RPMI8226 (cell line): ENCODE measurements at places on chromosomes 5 and 9.

DNA sequence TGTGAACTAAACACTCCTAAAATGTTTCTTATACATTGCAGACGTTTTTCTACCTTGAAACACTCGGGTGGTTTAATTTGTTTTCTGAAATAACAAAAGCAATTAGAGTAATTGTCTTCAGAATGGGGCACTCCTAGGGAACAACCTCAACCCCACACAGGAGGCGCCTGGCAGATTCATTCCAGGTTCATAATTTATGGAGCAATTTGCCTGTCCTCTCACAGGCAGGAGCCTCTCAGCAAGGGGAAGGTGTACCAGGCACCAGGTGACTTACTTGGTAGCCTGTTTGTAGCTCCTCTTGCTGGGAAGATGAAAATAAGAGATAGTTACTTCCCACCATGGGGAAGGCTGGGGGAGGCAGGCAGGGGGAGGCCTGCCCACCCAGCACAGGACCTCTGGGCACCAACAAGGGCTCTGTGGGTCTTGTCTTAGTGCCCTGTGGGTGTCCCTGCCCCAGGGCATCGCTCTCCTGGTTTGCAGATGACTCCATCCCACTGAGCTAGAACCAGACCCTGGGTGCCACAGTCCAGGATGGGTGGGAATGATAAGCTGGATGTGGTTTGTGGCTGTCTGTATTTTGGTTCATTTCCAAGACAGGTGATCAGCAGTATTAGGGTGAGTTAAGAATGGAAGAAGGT, 144.4 kb downstream of the FSTL4 start:
- DNase-seq: no peak

DNA sequence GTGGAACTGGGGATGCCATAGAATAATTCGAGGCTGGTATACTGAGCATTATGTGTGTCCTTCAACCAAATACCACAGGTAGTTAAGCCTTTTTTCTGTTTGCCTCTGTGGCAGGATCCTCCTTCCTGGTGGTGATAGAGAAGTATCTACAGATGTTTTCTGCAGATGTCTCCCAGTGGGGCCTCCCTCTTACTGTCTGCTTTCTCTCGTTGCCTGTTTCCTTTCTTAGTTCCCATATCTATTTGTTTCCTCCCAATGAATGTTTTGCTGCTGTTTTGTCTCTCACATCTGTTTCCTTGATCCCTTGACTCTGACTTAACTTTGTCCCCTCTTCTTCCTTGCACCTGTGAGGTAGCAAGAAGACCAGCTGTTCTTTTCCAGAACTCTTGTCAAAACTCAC, 130.9 kb upstream of the NUDT12 start:
- no peak for DNase-seq

DNA sequence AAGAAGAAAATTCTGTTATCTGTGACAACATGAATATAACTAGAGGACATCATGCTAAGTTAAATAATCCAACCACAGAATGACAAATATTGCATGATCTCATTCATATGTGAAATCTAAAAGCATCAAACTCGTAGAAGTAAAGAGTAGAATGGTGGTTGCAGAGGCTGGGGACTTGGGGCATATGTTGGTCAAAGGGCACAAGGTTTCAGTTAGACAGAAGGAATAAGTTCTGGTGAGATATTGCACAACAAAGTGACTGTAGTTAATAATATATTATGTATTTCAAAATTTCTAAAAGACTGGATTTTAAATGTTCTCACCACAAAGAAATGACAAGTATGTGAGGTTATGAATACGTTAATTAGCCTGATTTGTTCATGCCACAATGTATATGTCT, 24.8 kb downstream of the GRIA1 start:
- DNase-seq: no peak

- DNase-seq: no peak
Measured at GRCh38 chr5:160042671-160043070, 33.7 kb downstream of the TTC1 start.

GRCh38 chr9:70852711-70853240, 268.6 kb downstream of the TRPM3 start:
- no peak for DNase-seq

DNA sequence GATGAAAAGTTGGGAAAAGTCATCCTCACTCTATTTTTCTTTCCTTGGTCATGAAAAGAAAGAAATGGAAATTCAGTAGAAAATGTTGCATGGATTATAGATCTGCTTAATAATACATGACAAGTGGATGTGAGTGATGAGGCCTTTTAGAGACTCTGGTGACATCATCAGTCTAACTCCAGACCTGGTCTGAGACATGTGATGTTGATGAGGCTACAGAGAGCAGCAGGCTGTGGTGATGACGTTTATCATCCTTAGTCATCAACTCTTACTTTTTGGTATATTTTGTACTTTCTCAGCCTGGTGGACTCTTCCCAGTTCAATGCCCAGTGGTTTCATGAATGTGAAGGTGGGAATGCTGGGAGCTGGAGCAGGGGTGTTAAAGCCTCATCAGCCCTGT, 116.4 kb downstream of the TTLL11 start:
- no peak for DNase-seq

DNA sequence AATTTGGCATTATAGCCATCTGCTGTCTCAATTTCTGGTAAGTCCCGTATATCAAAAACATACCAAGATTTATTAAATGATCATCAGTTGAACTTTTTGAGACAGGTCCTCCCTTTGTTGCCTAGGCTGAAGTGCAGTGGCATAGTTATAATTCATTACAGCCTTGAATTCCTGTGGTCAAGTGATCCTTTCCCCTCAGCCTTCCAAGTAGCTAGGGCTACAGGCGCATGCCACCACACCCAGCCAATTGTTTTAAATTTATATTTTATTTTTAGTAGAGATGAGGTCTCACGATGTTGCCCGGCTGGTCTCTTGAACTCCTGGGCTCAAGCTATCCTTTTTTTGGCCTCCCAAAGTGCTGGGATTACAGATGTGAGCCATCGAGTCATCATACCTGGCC, 418.9 kb downstream of the ARHGEF28 start:
- DNase-seq: no peak

- no peak for DNase-seq
Measured at GRCh38 chr9:76557674-76558225, 98.8 kb downstream of the GCNT1 start.

- DNase-seq: peak; percentile 55
Measured at GRCh38 chr5:171207256-171207847, 101.7 kb upstream of the TLX3 start.

- DNase-seq: no peak
Measured at GRCh38 chr9:91421128-91421765, 2.4 kb downstream of the NFIL3 start.

DNA sequence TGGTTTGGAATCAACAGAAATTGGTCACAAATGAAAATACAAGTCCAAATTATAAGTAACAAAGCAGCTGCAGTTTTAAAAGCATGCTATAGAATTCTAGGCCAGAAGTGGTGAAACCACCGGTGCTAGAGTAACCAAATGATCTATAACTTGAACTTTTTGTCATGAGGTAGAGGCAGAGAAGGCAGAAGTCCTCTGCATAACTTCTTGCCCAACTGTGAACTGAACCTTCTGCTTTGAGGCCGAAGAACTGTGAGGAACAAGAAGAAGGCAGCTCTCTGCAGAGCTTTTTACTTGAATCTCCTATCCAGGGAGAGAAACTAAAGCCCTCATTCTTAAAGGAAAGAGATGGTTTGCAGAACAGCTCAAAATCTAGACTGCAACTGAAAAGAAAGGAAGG, 36.2 kb upstream of the TENT2 start:
- no peak for DNase-seq

GRCh38 chr5:148791696-148792095, 34.7 kb upstream of the ADRB2 start:
- DNase-seq: no peak

DNA sequence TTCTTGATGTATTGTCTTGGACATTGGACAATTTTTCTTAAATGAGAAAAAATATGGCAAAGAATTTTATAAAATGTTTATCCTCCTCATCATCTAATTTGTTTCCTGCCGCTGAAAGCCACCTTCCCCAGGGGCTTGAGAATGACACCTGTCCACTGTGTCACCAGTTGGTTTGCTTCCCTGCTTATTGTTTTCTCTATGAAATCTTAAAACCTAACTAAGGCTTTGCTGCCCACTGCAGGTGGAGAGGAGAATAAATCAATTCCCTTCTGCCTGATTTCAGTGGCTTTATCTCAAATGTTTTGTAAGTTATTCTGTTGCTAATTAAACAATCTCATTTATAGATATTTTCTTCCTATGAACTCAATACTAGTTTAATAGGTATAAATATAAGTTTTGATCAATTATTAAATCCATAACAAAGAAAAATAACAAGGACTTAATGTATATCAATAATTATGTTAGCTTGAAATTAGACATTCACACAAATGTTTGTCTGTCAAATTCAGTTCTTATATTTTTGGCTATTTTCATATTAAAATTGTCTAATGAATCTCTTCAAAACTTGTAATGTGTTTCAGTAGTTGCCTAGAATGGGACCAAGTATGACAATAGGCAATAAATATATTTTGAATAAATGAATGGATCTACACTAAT, 822.5 kb downstream of the PTPRD start:
- peak; percentile 76 for DNase-seq

- no peak for DNase-seq
Measured at GRCh38 chr9:36152741-36153438, 16.3 kb upstream of the CCIN start.

DNA sequence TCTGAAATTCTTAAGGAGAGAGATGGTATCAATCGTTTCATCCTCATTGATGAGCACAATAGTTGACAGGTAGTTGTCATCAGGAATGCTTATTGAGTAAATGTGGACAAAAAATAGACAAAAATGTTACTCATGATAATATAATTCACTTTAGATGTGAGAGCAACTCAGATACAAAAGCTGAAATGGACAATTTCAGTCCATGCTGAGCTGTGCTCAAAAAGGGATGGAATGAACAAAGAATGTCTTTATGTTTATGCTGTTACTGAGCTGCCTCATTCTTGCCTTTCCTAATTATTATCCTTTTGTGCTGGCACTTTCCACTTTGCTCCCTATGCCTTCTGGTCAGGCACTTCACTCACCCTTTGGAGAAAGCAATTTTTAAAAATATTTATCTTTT, 49.5 kb downstream of the JAKMIP2 start:
- no peak for DNase-seq

DNA sequence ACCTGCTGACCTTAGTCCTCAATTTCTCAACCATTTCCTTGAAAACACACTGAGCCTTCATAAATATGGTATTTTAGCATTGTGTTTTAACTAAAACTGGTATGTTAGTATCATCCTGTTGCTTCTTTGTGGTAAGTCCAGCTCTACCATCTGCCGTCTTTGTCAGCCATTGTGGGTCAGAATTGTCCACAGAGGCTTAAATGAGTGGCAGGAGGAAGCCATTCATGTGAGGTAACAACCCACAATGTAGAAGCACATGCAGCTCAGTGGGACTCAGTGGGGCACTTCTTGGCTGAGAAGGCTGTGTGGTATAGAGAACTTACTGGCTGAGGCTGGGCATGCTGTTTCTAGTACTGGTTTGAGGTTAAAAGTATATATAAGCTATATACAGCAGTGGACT, 149.2 kb upstream of the NR3C1 start:
- no peak for DNase-seq

DNA sequence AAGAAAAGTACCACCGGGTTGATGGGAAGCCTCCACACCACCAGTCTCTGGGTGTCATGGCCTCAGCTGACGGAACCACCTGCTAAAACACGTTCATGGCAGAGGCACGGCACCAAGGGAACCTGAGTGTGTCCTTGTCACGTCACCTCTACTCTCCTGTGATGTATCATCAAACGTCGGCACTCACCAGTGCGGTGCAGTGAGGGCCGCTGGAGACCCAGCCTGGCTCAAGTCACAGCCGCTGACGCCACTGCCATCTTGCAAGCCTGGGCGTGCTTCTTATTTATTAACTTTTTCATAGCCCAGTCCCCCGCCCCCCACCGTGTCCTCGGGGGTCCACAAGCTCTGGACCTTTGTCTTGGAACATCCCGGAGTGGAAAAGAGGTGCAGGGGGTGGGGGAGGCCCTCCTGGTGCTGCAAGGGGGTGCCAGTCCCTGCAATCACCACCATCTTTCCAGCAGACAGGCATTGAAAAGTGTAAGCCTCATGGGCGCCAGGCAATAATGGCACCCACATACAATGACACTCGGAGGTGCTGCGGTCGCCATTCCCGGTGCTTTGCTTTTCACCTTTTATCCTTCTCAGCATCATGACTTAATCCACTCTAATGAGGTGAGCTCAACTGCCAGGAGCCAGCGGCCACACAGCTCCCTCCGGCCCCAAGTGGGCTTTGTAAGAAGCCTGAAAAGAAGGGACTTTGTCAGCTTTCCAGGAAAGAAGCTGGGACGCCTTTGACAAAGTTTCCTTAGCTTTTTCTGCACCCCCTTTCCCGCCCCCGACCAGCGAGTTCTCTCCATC, 202.3 kb upstream of the IRX1 start:
- DNase-seq: no peak

DNA sequence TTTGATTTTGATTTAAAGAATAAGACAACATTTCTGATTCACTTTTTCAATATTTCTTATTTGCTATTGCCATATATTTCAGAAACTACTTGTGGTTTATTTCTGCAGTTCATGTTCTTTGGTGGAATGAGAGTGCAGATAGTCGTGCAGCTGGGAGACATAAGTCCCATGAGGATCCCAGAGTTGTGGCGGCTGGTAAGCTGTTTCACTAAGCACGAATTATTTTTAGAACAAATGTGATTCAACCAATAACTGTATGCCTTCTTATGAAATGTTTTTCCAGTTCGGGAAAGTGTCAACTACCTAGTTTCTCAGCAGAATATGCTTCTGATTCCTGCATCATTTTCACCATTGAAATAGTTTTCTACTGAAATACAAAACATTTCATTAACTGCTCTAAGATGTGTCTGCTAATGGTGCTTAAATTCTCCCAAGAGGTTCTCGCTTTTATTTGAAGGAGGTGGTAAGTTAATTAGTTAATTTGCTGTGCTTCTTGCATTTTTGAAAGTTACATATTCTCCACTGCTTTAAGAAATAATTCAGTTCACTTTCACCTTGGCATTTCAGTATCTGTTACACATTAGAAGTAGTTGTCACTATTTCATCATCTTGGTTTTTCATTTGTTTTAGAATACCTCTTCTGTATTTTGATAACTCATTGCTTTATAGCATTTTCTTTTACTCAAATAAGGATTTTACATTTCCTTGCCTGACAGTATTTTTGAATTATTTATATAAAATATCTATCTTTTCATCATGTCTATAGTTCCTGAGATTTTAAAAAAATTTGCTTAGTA, 9.0 kb downstream of the NIPSNAP3B start:
- peak; percentile 28 for DNase-seq
